Left ventricle myocardium inferior (tissue), 1 donor: ENCODE measurements at places on chromosomes 2 and 18. TPM values are rescaled to one million over a fixed set of nuclear protein-coding genes. Genes with fewer than 3 reads are reported as not detected.

GRCh38 chr2:167890739-167891138, 356.7 kb downstream of the STK39 start:
- no peak for DNase-seq

DNA sequence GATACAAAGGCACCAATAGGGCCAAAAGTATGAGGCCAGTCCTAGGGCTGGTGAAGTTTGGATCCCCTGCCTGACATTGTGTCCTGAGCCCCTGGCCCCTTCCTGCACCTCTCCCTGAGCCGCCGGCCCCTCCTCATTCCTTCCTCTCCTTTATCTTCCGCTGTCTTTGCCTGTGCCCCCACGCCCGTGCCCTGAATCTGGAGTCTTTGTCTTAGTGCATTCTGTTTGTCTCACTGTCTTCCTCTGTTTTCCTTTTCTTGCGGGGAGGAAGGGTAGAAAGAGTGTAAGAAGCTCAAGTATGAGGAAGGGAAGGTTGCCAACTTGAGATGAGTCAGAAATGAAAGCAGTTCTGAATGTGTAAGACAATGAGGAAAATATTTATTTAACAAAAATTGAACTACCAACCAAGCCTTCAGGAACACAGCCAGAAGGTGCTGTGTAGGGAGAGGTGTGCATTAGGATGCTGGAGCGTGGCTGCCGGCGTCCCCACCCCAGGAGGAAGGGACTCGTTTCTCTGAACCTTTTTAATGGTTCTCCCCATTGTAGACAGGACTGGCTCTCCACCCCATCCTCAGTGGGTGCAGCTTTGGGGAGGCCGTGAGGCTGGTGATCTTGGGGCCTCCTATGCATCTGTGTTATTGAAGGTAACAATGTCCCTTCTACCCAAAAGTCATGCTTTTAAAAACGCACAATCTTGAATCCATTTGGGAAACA, 133.1 kb downstream of the NEDD4L start:
- no peak for DNase-seq

DNA sequence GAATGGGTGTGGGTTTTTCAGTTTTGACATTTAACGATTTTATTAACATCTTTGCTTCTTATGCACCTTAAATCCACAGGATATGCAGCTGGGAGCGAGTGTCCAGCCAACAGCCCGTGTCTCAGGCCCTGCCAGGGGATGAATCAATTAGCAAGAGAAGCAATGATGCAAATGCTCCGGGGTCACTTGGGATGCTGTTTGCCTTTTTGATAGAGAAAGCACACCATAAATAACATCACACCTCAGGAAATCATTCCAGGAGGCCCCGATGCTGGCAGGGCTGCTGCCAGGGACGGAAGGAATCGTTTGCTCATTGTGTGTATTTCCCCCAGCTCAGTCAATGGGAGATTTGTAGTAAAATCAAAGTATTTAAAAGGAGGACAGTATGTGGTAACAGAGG, 394.0 kb upstream of the HNRNPA3 start:
- no peak for DNase-seq

GRCh38 chr2:9110893-9111569, 95.6 kb upstream of the ASAP2 start:
- no peak for DNase-seq

DNA sequence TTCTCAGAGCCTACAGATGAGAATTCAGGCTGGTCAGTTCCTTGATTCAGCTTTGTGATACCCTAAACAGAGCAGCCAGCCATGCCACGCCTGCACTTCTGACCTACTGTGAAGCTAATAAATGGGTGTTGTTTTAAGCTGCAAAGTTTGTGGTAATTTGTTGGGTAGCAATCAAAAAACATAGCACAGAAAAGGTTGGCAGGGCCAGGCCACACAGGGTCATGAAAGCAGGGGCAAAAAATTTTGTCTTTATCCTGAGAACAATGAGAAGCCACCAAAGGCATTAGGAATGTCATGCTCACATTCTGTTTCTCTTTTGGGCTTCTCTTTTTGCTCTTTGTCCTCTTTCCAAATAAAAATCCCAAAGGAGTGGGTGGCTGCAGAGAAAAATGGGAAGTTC, 385.9 kb downstream of the TXNL1 start:
- DNase-seq, result no peak

DNA sequence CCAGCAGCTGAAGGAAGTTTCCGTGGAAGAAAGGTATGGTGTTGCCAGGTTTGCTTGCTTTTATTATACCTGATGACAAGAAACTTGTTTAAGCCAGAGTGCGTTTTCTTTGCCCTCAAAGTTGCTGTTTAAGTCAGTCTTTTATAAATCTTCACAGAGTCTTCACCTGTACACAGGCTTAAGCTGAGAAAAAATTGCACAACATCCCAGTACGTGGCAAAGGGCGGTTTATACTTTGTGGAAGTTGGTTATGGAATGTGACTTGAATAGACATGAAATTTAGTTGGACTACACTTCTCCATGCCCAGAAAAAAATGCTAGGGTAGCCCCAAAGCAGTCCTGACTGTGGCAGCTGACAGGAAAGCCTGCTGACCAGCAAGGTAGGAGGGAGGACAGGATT, 121.5 kb downstream of the RTN4 start:
- no peak for DNase-seq

DNA sequence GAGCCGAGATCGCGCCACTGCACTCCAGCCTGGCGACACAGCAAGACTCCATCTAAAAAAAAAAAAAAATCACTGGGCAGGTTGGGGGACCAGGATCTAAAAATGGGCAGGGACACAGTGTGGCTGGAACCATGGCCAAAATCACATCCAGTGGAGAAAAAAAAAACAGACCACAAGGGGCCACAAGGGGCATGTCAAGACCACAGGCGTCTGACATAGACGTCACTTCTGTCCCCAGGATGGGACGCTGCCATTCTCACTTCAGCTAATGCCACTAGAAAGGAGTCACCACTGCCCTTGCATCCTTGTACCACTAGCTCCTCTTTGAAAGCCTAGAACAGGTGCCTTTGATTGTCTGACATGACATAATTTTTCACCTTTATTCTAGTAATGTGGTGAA, 2.5 kb upstream of the POMC start:
- no peak for DNase-seq

GRCh38 chr2:106602042-106602441, 114.9 kb downstream of the CD8B2 start:
- DNase-seq, result no peak

DNA sequence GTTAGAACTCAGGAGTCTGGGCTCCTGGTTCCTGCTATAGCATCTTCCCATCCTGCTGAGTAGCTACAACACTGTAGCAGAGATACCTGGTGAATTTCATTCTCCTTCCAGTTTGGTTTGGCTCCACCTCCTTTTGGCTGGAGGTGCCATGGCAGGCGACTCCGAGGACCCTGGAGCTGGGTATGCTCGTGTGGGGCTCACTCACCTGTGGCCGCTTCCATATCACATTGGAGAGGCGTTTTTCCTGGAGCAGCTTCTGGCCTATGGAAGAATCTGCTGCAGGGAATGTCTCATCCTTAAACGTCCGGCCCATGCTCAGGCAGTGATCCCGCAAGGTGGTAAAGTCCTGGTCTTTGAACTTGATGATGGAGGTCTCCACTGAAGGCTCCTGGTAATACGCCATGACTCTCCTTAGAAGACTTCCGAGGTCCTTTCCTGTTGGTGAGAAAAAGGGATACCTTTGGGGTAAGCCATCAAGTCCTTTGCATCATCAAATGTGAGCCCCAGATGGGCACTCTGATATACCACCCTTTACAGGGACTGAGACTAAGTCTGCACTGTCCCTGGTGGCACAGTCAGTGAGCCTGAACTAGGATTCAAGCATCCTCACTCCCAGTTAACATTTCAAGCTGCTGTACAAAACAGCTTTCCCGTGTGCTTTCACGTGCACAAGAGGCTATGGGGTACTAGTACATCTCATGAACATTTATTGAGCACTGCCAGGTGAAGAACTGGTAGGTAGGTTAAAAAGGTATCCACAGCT, 20.1 kb downstream of the CAPN13 start:
- no peak for DNase-seq

DNA sequence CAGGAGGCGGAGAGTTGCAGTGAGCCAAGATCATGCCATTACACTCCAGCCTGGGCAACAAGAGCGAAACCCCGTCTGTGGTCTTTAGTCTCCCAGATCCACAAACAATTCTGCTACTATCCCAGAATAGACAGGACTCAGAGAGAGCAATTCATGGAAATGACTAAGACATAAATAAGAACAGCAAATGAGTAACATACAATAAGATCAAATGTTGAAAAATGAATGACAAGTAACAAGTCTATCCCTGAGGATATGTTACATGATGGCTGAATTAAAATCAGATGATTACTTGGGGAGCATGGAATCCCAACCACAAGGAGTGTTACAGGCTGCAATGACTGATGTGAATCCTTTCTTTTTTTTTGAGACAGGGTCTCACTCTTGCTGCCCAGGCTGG, 10.3 kb downstream of the ARL5A start:
- no peak for DNase-seq

The MYCN gene
- 0.38 TPM for total RNA-seq
